Activated naive CD4-positive, alpha-beta T cell treated with anti-CD3 and anti-CD28 coated beads for 36 hours (primary cell): ENCODE measurements at places on chromosomes 7 and 10.

- DNase-seq = no peak
These were observed 281.2 kb upstream of the VSTM2A start for GRCh38 chr7:54260941-54261371.

DNA sequence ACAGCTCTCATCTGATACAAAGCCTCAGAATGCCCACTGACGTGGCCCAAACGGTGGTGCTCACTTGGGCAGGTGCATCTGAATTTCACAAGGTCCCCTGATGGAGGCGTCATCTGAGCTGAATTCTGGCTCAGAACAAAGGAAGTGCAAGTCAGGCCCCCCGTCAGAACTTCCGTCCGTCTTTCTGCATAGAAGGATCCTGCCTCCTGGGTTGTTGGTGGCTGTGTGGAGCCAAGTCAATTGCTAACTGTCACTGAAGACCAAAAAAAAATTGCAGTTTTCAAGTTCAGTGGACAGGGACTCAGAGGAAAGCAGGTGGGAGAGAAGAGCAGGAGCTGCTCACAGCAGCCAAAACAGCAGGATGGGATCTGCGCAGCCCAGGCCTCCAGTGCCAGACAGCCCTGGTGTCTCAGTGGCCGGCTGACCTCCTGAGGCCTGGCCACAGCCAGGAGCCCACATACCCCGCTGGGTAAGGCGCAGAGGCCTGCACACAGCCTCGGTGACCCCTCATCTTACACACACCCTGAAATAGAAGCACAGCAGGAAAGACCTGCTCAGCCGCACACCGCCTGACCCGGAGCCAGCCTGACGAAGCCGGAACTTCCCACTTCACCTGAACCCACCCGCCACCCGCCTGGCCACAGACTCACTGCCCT lies 49.4 kb downstream of the PYROXD2 start:
- DNase-seq = no peak

DNA sequence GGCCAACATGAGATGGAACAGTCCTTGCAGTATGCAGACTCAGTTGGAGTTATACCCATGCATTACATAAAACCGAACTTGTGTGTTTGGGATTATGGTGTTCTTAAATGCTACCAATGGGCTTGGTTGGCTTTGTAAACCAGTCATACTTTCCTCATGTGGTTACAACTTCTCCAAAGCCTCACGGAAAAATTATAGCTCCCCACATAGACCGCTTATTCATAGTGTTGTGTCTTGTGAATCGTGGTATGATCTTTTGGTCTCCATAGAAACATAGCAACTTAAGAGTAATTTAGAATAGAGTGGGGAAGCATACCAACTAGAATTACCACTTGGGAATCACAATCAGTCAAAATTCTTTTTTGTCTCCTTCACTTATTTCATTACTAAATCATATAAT lies 112.3 kb upstream of the FZD1 start:
- DNase-seq = no peak

DNA sequence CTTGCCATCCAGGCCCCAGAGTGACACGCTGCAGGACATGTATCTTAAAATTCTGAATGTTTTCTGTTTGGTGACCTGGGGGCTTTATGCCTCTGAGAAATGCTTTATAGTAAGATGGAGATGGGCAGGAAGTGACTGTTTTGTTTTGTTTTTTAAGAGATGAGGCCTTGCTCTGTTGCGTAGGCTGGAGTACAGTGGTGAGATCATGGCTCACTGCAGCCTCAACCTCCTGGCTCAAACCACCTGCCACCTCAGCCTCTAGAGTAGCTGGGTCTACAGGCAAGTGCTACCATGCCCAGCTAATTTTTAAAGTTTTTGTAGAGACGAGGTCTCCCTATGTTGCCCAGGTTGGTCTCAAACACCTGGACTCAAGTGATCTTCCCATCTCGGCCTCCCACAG lies 20.6 kb downstream of the ZNF777 start:
- DNase-seq = no peak

DNA sequence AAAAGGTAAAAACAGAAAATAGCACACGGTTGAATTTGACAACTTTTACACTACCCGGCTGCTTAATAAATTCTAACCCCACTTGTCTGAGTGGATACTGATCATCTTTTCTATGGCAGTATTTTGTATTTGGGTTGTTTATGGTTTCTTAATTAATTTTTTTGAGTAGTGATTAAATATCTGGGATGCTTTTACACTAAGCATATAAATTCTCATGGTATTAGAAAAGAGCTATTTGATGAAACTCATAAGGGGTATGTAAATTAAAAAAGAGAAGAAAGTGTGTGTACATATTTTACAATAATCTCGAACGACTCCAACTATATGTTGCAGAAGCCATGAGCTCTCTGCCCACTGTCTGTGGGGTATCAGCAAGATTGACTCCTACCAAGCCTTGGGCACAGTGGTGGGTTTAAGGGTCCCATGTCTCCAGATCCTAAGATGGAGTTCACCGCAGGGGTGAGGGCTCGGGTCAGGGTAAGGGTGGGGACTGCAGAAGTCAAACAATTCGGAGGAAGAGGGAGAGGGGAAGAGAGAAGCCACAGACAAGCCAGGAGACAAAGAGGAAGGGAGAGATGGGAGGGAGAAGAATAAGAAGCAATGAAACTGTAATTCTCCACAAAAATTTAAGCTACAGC lies 7.6 kb upstream of the HOXA13 start:
- no peak for DNase-seq

GRCh38 chr10:80465451-80465835 lies 11.3 kb downstream of the TSPAN14 start:
- no peak for DNase-seq

DNA sequence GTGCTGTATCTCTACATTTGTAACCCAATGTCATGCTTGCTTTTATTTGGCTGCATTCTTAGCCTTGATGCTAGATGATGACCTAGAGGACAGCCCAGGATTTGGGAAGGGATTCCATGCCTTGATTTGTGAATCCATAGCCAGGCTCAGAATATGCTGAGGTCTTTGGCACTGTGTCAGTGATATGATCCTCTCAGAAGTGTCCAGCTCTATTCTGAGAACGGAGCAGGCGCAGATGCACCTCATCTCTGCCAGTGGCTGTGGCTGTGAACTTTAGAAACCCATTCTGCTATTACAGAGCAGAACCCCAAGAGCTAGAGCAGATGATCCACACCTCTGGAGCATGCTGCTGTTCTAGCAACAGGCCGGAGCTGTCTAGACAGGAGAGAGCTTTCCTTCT lies 212.8 kb downstream of the TRIL start:
- no peak for DNase-seq

DNA sequence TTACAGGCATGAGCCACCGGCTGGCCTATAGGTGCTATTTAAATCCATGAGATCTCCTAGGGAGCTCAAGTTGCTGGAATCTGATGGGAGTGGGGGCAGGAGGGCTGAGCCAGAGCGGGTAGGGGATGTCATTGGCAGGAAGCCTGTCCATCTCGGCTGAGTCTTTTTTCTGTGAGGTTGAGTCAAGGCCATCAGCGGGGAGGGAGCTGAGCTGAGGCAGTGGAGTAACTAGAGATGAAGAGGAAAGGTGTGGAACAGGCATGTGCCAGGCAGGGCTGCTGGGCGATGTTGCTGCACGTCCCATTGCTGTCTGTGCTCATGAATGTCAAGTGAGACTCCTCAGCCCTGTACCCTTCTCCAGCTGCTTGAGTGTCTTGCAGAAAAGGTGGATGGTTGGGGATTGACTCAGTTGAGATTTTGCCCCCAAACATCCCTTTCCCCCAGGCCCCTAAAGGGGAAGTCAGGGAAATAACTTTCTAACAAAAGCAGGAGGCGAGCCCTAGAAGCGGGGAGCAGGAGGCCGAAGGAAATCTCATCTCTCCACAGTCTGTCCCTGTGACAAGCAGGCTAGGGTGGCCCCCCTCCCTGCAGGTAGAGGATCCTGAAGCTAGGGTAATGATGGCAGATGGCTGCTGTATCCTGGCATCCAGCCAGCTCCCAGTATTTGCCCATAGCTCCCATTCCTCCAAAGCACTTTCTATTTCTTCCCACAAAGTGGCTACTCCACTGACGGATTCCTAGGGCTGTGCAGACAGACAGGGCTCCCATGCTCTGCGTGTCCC lies 5.4 kb downstream of the ATP6V1F start:
- no peak for DNase-seq

DNA sequence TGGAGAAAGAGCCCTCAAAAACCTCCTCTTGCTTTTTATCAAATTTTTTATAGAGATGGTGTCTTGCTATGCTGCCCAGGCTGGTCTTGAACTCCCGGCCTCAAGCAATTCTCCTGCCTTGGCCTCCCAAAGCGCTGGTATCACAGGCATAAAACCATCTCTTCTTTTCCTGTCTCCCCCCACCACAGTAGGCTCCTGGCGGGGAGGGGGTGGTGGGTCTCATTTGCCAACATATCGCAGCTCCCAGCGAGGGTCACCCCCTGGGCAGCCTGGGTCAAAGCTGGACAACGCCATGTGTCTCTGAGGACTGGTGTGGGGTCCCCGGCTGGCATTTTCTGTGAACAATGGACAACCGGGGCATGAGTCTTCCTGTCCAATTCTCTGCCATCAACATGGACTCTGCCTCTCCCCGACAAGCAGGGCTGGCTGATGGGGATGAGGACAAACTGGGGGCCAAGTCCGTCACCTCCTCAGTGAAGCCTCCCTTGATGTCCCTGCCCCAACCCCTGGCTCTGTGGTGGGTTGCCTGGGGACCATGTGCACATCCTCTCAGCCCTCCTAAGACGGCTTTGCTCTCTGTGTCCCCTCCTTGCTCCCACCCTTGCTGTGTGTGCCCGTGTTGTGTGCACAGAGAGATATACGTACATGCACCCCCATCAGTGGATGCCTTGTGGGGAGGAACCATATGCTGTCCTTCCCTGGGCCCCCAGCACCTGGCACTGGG lies 86.4 kb upstream of the GNA12 start:
- no peak for DNase-seq

- DNase-seq = no peak
These were observed 35.0 kb upstream of the LSM8 start for GRCh38 chr7:118148930-118149329.

DNA sequence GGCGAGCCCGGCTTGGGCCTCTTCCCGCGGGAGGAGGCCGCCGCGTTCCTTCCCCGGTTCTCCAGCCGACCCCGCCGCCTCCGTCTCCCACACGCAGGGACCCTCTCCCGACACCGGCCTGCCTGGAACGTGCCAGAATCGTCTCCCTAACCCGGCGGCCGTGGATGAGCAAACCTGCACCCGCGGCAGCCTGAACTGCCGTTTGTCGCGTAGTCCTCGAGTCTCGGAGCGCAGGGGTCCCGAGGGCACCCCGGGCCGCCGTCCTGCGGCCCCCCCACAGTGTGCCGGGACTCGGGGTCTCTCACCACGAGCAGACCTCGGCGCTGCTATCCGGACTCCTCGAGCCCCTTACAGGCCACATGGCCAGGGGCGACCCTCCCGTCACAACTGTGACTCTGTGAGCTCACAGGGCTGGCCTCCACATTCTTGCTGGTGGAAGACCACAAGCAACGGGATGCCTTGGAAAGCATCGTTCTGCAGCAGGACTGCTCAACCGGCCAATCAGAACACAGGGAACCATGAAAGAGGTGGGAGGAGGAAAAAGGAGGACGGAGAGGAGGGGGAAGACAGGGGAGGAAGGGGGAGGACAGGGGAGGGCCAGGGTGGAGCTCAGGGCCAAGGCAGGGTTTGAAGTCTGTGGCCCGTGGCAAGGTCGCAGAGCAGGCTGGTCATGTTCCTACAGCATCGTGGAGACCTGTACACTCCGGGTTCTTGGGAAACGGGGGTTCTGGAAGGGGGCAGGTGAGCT lies 276.9 kb downstream of the DNAJB6 start:
- no peak for DNase-seq

DNA sequence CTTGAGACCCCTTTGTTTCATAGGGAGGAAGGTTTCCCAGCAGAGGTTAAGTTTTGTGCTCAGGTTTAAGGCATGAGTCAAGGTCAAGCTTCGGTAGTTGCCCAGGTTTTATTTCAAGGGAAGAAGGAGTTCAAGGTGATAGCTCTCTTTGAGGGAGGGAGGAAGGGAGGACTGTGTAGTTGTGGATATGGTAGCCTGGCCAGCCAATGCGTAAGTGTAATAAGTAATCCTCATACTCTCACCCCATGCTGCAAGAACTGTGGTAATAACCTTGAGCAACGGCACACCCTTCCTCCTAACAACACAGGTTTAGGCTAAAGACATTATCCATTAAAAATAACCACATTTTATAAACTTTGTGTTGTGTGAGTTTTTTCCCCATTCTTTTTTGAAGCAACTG lies 478.9 kb downstream of the KCNMA1 start:
- no peak for DNase-seq
